Upper lobe of right lung (tissue), 1 donor: ENCODE measurements at places on chromosomes 1 and 21. TPM values are rescaled to one million over a fixed set of nuclear protein-coding genes. Genes with fewer than 3 reads are reported as not detected.

DNA sequence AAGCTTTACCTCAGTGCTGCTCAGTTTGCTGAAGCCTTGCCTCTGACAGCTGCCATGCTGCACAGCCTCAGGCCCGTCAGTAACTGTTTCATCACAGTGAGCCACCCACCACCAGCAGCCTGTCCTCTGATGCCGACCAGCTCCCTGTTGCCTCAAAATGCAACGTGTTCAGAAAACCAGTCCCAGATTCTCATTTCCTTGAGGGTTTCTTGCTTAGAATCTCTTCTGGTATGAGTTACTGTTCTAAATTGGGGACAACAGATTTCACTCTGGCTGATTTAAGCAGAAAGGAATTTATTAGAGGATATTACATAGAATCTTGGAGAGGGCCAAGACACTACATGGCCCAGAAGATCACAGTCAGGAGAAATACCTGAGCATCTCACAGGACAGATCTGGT, 11.0 kb downstream of the UBL4B start:
- peaks cover 3% of the 10 kb centered on the region for H3K27me3 ChIP-seq
- no peaks in the 10 kb centered on the region for H3K36me3 ChIP-seq

DNA sequence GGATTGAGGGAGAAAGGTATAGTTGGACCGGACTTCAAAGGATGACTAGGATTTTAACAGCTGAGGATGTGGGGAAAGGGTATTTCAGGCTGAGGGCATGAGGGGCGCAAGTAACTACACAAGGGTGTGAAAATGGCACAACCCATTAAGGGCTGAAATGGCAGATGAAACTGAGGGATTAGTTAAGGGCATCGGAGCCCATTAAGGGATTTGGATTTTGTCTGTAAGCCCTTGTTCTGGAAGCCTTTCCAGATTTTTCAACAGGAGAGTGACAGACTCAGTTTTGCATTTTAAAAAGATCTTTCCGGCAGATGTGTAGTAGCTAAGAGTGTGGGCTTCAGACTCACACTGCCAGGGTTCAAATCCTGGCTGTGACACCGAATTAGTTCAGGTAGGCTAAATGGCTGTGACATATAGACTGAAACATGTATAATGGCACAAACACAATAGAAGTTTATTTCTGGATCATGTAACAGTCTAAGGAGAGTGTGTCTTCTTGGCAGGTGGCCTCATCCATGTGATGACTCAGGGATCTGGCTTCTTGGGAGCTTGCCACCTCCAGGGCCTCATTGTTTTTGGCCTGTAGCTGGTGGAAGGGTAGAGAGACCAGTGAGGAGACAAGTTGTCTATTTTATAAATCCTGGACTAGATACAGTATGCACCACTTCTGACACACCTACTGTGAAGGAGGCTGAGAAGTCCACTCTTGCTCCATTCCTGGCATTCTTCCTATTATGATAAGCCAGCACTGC, 49.6 kb downstream of the UBE2T start:
- H3K27me3 ChIP-seq: no peaks in the 10 kb centered on the region
- H3K36me3 ChIP-seq: no peaks in the 10 kb centered on the region
- no peaks in the 10 kb centered on the region for H3K4me1 ChIP-seq
- no peak overlapping the region for H3K4me3 ChIP-seq
- no peak overlapping the region for H3K27ac ChIP-seq

The TNFRSF4 gene
- 7.7 TPM for total RNA-seq

DNA sequence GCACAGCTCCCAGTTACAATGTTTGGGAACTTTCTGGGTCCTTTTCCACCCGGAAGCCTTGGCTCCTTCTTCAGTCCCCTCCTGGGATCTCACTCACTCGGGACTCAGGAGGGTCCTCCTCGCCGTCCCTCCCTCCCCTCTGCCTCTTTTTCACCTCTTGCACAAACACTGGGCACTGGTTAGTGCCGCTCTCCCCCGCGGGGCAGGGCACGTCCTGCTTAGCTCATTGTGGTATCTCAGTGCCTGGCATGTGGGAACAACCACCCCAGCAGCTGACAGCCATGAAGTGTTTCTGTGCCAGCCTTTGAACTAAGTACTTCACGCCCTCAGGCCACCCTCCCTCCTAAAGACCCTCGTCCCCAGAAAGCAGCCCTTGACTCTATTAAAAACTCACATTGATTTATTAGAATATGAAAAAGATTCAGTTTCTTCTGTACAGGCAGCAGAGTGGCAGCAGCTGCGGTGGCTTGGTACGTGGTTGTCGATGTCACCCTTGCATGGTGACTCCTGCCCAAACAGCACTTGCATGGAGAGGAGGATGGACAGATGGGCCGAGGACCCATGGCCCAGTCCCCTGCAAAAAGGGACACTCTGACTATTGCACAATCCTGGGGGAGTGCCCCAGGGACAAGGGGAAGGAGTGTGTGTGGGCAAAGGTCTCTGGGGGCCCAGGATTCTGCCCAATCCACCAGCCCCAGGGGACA, 56.3 kb downstream of the SLC9A1 start:
- peaks cover 27% of the 10 kb centered on the region for H3K4me1 ChIP-seq
- H3K27me3 ChIP-seq: no peaks in the 10 kb centered on the region
- no peak overlapping the region for H3K4me3 ChIP-seq
- peaks cover 4% of the 10 kb centered on the region for H3K36me3 ChIP-seq
- peak; percentile 85 for DNase-seq
- peak overlapping the region; percentile 76 for H3K27ac ChIP-seq

DNA sequence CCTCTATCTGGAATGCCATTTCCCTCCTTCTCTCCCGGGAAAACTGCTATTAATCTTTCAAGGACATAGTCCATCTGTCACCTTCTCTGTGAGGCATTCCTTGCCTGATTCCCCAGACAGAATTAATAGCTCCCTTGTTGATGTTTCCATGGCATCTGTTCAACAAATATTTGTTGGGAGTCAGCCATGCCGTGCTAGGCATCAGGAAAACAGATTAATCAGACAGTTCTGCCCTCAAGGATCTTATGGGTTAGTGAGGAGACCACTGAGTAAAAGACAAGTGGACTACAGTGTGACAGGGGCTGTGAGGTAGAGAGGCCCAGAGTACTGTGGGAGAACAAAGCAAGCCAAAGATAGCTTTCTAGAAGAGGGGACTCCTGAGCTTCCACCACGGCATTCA, 11.4 kb upstream of the MAGOH start:
- no peak for DNase-seq
- H3K27ac ChIP-seq: no peak overlapping the region
- H3K4me3 ChIP-seq: no peak overlapping the region
- H3K4me1 ChIP-seq: no peaks in the 10 kb centered on the region

The LMX1A gene
- total RNA-seq: not detected

The BSND gene
- total RNA-seq: not detected

The TNFRSF1B gene
- total RNA-seq: 62.4 TPM

GRCh38 chr1:162753998-162754585, 36.4 kb upstream of the HSD17B7 start:
- H3K4me3 ChIP-seq: no peak overlapping the region
- H3K27ac ChIP-seq: no peak overlapping the region
- DNase-seq: no peak
- no peaks in the 10 kb centered on the region for H3K27me3 ChIP-seq
- H3K36me3 ChIP-seq: peaks cover 3% of the 10 kb centered on the region

- H3K4me1 ChIP-seq: peaks cover 25% of the 10 kb centered on the region
- H3K27me3 ChIP-seq: no peaks in the 10 kb centered on the region
- H3K4me3 ChIP-seq: peak within 1 kb of the TSS; percentile 71
Observed at GRCh38 chr1:154557939-154558719, at the start of gene UBE2Q1. UBE2Q1 (minus strand) TSS chr1:154558662; CDS start chr1:154558553, 109 bp downstream.

The UBE2U gene
- not detected for total RNA-seq

DNA sequence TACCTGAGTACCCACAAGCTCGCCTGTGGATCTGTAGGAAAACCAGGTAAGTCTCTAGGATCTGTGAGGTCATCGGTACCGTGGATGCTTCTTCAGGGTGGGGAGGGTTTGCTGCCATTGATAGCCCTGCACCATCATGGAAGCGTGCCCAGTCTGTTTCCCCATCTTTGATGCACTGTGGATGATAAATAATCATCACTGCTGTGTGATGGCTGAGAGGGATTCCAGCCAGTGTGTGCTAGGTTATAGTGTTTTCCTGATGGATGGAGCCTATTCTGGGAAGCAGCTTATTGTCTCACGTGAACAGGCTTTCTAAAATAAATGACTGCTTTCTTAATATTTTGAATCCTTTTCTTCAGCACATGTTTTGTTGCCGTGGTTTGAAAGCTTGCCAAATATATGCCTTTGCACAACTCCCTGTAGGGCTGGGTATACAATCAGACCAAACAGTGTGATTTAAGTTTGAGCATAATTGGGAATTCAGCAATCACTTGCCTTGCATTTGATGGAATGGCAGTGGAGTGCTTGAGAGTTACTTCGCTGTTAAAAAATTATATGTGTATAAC, 113.8 kb downstream of the CAMTA1 start:
- no peaks in the 10 kb centered on the region for H3K36me3 ChIP-seq
- H3K27me3 ChIP-seq: no peaks in the 10 kb centered on the region
- DNase-seq: no peak
- no peak overlapping the region for H3K27ac ChIP-seq

The RER1 gene
- total RNA-seq: 118 TPM

The ACBD6 gene
- 33.6 TPM for total RNA-seq

- H3K27me3 ChIP-seq: no peaks in the 10 kb centered on the region
- H3K4me1 ChIP-seq: peaks cover 5% of the 10 kb centered on the region
- DNase-seq: no peak
- H3K27ac ChIP-seq: no peak overlapping the region
- no peaks in the 10 kb centered on the region for H3K36me3 ChIP-seq
- no peak overlapping the region for H3K4me3 ChIP-seq
Observed at GRCh38 chr1:56309065-56309464, 270.3 kb downstream of the PLPP3 start.
